ENCODE measurements at places on chromosomes 12 and 14.

GRCh38 chr14:30214461-30215090, 286.9 kb upstream of the PRKD1 start:
- ATAC-seq = no peak

DNA sequence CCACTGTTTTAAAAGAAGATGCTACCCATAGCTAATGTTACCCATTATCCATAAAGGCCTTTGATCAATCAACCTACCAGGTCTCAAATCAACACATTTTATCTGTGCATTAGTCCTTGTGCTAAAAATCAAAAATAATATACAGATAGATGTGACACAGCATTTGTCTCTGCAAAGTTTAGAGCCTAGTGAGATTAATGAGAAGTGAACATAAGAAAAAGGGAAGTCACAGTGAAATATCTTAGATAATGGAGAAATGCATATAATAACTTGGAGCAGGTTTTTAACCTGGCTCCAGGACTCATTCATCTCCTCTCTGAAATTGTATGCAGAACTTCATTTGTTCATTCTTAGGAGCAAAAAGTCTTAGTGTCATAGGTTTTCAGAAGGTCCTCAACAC, 7.2 kb downstream of the PDE3A start:
- no peak for ATAC-seq

DNA sequence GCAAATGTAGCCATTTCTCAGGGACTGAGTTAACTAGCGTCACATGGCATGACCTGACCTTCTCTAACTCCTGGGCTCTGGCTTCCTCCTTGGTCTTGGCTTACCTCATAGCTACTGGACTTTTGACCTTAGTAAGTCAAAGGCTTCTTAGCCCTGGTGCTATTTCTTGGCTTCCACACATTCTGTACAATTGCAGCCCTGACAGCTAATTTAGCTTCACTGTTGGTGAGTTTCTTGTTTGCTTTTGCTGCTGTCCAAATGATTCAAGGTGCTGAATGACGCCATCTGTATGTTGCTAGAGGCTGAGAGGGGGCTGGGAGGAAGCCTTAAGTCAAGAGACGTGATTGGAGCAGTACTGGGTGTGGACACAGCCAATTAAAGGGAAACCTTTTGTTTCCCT, 202.7 kb downstream of the PRKD1 start:
- no peak for ATAC-seq

DNA sequence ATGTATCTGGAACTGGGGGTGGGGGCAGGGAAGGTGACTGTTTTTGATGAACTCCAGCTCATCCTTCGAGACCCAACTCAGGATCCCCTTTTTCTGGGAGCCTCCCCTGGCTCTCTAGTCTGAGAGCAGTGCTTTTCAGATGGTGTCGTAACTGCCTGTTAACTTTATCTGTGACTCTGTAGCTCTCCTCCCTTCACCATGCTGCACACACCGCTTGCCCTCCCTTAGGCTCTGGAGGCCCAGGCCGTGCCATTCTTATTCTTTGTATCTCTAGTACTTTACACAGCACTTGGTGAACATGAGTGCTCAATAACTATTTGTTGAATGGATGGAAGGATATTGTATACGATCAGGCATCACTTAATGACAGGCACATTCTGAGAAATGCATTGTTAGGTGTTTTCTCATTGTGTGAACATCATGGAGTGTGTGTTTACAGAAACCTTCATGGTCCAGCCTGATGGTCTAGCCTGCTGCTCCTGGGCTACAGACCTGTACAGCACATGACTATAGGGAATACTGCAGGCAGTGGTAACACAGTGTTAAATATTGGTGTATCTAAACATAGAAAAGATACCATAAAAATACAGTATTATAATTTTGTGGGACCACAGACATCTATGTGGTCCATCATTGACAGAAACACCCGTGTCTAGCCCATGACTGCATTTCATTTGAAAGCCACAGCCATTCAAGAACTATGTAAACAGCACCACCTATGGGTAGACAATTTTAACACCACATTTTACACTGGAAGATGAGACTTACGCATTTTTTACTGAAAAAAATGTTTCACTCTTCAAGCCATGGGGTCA, 91.8 kb downstream of the EML1 start:
- ATAC-seq = peak; percentile 56

GRCh38 chr12:59079472-59079871, 159.2 kb upstream of the LRIG3 start:
- no peak for ATAC-seq

GRCh38 chr12:101877806-101878242, 444 bp downstream of the DRAM1 start:
- ATAC-seq = no peak

GRCh38 chr14:29028973-29029582, 262.5 kb downstream of the FOXG1 start:
- no peak for ATAC-seq

DNA sequence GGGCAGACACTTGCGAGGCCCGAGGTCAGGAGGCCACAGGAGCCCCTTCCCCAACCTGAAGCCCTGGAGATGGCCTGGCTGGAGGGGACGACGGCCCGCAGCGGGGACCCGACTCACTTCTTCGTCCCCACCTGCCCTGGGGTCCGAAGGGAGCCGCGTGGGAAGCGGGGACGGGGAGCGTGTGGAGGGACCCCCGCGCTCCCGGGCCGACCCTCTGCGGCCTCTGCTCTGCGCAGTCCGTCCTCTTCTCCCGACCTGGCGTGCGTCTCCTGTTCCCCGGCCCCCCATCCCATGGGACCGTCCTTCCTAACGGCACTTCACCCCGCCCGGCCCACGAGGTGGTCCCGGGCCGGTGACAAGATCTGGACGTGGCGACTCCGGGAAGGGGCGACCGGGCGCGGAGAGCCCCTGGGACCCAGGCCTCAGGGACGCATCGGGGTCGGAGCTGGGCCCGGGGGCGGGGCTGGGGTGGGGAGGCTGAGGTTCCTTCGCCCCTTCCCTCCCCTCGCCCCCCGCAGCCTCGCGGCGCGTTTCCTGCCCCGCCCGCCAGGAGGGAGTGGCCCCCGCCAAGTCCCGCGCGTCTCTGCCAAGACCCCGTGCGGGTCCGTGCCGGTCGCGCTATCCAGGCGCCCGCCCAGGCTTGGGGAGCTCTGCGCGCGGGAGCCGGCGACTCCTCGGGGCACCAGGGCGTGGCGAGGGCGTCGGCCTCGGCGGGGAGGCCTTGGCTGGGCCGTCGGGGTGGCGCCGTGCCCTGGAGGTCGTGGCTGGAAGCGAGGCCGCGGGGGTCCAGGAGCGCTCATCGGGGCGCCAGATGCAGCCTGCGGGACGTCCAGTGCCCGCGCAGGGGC, 97.1 kb downstream of the TNFAIP2 start:
- no peak for ATAC-seq

GRCh38 chr14:92254786-92255185, 68.2 kb upstream of the SLC24A4 start:
- no peak for ATAC-seq

DNA sequence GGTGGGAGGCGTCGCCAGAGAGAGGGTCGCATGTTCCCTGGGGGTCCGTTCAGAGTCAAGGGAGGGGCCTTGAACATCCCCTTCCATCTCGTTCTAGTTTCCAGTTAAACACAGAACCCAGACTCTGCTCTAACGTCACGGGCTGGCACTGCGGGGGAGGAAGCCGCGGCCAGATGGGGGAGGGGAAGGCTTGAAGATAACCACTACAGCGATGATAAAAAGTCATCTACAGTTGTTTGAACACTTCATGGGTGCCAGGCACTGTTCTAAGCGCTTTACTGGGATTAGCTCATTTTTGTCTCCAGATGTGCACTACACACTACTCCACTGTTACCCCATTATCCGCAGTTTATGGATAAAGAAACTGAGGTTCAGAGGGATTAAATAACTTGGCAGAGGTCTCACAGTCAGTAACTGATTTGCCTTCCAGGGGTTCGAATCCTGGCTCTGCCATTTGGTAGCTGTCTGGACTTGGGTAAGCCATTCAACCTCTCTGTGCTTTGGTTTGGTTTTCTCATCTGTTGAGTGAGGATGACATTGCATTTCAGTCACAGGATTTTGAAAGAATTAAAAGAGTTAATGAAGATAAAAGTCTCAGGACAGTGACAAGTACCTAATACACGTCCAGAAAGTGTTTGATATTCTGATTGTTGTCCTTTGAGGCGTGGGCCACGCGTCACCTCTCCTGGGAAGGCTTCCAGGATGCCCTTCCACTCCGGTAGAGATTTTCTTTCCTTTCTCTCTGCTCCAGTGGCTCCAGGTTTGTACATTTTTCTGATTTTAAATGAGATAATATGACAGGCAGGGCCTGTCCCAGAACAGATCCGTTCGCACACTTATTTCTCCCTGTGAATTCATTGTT, 798 bp upstream of the RASAL1 start:
- peak; percentile 58 for ATAC-seq

DNA sequence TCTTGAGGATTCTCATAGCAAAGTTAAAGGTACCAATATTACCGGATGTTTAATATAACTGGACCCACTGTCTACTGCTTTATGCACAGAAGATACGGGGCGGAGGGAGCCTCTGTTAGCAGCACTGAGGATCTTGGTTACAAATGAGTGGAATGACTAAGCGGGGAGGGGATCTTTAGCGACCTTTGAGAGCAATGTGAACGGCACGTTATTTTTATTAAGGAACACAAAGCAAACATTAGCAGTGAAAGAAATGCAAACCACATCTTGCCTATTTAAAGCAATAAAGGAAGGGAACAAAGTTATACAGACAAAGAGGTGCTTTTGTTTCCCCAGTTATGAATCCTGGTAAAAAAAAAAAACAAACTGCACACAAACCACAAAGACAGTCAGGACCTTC, 27.1 kb upstream of the PRMT8 start:
- ATAC-seq = no peak

- no peak for ATAC-seq
Observed at GRCh38 chr14:68687746-68688145, 105.1 kb downstream of the ZFP36L1 start.

DNA sequence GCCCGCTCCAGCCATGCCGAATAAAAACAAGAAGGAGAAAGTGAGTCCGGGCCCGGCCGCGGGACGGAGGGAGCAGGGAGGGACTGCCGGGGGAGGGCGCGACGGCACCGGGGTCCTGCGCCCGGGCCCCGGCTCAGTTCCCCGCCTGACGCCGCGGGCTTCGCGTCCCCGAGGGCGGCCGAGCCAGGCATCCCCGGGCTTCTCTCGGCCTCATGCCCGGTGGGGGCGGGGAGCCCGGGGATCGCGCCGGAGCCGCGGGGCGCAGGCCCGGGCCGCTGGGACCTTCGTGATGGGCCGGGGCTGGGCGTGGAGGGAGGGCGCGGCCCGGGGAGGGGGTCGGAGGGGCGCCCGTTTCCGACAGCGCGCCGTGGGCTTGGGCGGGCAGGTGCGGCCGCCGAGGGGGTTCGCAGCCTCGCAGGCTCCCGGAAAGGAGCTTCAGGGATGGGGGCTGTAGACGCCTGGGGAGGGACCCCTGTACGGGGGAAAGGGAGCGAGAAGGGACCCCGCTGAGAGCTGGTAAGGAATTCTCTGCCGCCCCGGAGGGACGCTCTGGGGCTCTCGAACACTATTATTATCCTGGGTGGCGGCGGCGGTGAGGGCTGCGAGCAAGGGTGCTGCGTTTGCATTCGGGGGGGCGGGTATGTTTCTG, 496 bp downstream of the PPP2R5C start:
- ATAC-seq = peak; percentile 11

- ATAC-seq = peak; percentile 26
Observed at GRCh38 chr12:1796515-1797010, 23.8 kb upstream of the LRTM2 start.

- no peak for ATAC-seq
Observed at GRCh38 chr12:51921017-51921725, 13.9 kb downstream of the ACVRL1 start.

- ATAC-seq = no peak
Observed at GRCh38 chr12:121238086-121238485, 28.2 kb downstream of the P2RX4 start.

- ATAC-seq = no peak
Observed at GRCh38 chr12:52120951-52121823, 41.7 kb downstream of the SMIM41 start.

DNA sequence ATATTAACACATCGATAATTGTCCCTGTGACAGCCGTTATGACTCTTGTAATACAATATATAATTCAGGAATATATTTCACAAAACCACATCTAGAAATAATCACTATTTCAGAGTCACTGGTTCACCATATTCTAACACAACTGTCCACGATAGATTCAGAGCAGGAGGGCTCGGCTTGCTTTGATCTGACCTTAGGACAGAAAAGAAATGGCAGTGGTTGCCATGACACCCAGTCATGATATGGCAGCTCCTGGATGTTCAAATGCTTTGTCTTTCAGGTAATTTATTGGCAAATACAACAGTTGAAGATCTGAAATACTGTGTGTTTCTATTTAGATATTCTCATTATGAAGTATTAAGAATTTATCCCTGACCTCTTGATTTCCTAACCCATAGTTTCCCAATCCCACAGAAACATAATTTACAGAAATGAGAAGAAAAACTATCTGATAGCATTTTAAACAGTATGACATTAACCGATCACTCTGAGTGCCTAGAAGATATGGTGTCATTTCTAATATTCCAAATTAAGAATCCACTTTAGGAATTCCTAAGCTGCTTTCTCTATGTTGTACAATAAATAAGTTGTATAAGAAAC, 116.4 kb downstream of the EPS8 start:
- no peak for ATAC-seq

DNA sequence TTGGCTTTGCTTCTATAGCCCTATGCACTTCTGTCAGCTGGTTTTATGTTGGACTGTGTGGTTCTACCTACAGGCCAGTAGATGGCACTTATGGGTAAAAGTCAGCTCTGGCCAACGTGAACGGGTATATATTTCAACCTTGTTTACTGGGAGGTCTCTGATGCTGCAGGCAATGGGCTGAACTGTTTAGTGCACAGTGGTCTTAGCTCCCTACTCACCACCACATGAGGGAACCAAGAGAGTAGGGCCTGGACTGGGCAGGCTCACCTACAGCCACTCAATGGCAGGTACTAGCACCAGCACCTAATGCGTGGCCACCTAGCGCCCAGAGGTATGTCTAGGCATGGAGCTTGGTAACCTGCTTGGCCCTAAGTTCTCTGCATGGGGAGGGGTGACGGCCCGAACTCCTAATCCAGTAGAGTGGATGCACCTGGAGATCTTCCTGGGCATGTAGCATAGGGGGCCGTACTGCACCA, 481.8 kb downstream of the TMEM117 start:
- ATAC-seq = no peak

DNA sequence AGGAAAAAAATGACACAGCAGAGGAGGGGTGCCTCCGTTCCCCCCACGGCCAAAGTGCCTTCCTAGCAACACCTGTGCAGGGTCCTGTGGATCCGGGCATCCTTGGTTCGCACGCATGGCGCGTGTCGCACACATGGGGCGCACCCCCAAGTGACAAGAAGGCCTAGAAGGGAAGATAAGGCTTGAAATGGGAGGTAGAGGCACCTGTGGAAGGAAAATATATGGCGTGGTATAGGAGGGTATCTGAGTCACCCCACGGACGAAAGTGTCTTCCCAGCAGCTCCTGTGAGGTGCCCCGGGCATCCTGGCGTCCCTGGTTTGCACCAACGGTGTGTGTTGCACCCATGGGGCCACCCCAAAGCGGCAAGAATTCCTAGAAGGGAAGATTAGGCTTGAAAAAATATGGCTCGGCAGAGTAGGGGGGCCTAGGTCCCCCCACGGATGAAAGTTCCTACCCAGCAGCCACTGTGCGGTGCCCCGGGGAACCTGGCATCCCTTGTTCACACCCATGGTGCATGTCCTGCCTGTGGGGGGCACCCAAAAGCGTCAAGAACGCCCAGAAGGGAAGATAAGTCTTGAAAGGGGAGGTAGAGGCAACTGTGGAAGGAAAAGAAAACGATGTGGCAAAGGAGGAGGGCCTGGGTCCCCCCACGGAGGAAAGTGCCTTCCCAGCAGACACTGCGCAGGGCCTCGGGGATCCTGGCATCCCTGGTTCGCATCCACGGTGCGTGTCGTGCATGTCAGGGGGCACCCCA, 280.0 kb downstream of the ALG10 start:
- ATAC-seq = no peak

All from activated CD4-positive, CD25-positive, alpha-beta regulatory T cell treated with anti-CD3 and anti-CD28 coated beads, Interleukin-2, amount 50 U/mL, for 24 hours (primary cell).